CD8-positive, alpha-beta memory T cell (primary cell): ENCODE measurements at places on chromosomes 3 and 15. TPM values are rescaled to one million over a fixed set of nuclear protein-coding genes. Genes with fewer than 3 reads are reported as not detected.

NDN gene
- total RNA-seq, result 1.2 TPM

SPSB4 gene
- not detected for total RNA-seq

C3orf49 gene
- total RNA-seq, result not detected

GRCh38 chr15:39156166-39156565 lies 424.7 kb upstream of the THBS1 start:
- H3K27me3 ChIP-seq, result no peaks in the 10 kb centered on the region
- H3K4me3 ChIP-seq, result no peak overlapping the region
- no peak for DNase-seq
- no peak overlapping the region for H3K27ac ChIP-seq

DNA sequence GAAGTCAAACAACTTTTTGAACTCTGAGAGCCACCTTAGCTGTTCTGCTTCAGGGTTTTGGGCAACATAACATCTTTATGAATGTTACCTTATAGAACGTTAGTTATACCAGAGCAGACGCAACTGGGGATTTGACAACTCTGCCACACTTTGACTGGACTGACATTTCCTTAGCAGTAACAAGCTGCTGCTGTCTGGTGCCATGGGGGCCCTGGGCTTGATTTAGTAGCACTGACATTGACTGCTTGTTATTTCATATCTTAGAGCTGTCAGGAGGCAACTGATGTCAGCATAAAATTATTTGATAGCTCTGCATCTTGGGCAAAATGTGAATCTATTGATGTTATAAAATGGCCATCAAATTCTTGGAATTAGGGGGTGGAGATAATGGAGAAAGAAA lies 285.4 kb downstream of the ROBO2 start:
- no peaks in the 10 kb centered on the region for H3K36me3 ChIP-seq
- H3K27ac ChIP-seq, result no peak overlapping the region
- no peak for DNase-seq
- no peak overlapping the region for H3K4me3 ChIP-seq
